ENCODE measurements at places on chromosomes 12 and 14.

DNA sequence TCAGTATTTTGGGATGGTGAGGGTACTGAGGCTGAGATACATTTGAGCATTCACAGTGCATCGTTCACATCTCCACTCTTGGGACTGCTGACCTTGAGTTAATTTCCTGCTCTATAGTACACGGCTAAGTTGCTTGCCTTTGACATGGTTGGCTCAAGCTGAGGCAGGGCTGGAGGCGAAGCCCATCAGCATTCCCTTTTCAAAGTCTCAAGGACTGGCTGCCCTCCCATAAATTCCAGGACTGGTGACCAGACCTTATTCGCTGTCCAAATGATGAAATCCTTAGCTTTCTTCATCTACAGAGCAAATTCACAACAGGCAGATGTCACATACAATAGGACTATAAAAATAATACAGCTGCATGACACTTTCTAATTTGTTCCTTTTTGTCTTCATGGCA is 85.9 kb downstream of the SSPN start:
- peaks cover 1% of the 10 kb centered on the region for H3K4me1 ChIP-seq
- H3K27me3 ChIP-seq, result peaks cover 6% of the 10 kb centered on the region
- no peak for DNase-seq
- no peak overlapping the region for H3K27ac ChIP-seq

DNA sequence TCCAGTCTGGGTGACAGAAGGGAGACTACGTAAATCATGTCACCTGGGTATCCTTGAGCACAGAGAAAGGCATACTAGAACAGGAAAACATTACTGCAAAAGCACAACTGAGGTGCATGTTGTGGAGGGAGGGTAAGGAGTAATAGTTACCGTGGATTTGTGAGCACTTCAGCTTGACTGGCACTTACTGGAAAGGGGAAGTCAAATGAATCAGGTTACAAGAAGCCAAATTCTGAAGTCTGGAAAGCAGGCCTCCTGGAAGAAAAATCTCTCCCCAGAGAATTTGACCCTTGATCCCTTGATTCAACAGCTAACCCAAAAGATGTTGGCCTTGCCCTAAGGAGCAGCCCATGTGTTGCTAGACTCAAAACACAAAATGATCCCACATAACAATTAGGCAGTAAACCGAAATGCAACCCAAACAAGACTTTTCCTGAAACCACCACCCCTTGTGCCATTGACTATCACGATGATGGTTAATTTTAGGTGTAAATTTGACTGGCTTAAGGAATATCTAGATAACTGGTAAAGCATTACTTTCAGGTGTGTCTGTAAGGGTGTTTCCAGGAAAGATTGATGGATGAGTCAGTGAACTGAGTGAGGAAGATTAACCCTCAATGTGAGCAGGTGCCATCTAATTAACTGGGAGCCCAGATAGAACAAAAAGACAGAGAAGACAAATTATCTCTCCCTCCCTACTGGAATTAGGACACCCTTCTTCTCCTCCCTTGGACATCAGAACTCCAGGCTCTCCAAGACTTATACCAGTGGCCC is 108.8 kb downstream of the SLC25A21 start:
- no peak overlapping the region for H3K27ac ChIP-seq
- H3K27me3 ChIP-seq, result no peaks in the 10 kb centered on the region
- no peak overlapping the region for H3K4me3 ChIP-seq
- no peak for DNase-seq
- H3K4me1 ChIP-seq, result no peaks in the 10 kb centered on the region

DNA sequence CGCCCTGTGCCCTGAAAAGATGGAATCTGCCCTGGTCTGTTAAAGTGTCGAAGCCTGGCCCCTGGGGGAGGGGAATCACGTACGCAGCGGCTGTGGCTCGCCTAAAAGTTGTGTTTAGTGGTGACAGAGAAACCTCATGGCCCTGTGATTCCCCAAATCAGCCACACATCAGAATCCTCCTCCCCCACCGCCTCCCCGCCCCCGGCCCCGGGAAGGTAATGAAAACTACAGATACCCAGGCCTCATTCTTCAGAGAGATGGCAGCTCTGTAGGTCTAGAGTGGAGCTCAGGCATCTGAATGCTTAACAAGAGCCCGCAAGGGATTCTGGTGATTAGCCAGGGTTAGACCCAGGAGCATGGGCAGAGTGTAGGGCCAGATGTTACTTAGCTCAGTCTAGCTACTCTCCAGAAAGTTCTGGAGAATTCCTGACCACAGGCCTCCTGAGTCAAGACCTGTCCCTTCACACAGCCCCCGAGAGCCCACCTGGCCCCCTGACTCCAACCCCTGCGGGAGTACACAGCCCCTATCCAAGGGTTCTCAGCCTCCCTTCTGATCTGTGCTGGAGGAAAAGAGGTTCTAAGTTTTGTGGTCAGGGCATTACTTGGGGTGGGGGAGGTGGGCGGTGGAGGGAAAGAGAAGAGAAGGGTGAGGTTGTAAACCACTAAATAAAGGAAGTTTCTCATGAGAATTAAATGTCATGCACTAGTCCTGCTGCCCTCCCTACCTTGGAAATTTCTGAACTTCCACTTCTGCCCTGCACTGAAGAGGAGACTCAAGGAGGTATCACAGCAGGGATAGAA is 114.8 kb downstream of the PLXNC1 start:
- H3K4me3 ChIP-seq, result peak overlapping the region; percentile 88
- DNase-seq, result peak; percentile 76
- H3K27me3 ChIP-seq, result no peaks in the 10 kb centered on the region

GRCh38 chr12:109608793-109609192 is 35.2 kb downstream of the MVK start:
- no peaks in the 10 kb centered on the region for H3K4me1 ChIP-seq
- H3K27ac ChIP-seq, result no peak overlapping the region
- H3K27me3 ChIP-seq, result peaks cover 33% of the 10 kb centered on the region
- DNase-seq, result no peak
- no peak overlapping the region for H3K4me3 ChIP-seq

- peak; percentile 29 for DNase-seq
- peak overlapping the region; percentile 35 for H3K4me3 ChIP-seq
- H3K36me3 ChIP-seq, result no peaks in the 10 kb centered on the region
- H3K27ac ChIP-seq, result no peak overlapping the region
- H3K4me1 ChIP-seq, result peaks cover 23% of the 10 kb centered on the region
These were observed 249.7 kb downstream of the SPTSSA start for GRCh38 chr14:34212172-34212929.

DNA sequence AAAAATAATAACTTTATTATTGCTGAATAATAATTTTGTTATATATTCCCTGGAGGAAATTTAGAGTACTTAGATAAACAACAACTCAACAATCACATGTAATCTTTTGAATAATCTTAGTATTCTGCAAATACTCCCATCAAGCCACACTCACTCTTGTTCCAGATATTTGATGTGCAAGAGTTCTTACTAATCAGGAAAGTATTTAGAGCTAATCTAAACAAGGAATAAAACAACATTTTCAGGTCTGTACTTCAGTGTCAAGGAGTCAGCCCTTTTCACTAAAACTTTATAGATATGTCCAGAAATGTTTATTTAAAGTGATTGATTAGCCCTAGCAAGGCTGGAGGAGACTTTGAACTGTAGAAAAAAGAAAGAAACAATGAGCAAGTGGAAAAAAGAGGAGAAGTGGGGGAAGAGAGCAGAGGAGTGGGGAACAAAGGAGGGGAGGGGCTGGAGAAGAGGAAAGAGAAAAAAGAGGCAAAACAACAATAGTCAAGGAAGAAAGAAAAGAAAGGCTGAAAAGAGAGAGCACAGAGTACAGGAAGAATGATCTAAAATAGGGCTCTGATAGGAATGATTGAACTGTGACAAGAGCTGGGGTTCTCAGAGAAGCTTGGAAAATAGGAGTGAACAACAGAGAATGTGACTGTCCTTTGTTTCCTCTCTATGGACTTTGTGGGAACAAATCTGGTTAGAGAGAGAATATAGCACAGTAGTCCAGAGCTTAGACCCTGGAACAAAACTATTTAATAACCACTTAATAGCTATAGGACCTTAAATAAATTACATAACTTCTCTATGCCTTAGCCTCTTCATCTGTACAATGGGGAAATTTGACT is 238.7 kb downstream of the AKAP6 start:
- peaks cover 11% of the 10 kb centered on the region for H3K4me1 ChIP-seq
- H3K4me3 ChIP-seq, result no peak overlapping the region
- no peaks in the 10 kb centered on the region for H3K36me3 ChIP-seq
- no peak for DNase-seq

GRCh38 chr12:111430433-111431353 is 25.0 kb downstream of the SH2B3 start:
- H3K27me3 ChIP-seq, result no peaks in the 10 kb centered on the region
- H3K36me3 ChIP-seq, result peaks cover 38% of the 10 kb centered on the region
- DNase-seq, result peak; percentile 83
- H3K27ac ChIP-seq, result peak overlapping the region; percentile 96
- H3K4me1 ChIP-seq, result peaks cover 86% of the 10 kb centered on the region

DNA sequence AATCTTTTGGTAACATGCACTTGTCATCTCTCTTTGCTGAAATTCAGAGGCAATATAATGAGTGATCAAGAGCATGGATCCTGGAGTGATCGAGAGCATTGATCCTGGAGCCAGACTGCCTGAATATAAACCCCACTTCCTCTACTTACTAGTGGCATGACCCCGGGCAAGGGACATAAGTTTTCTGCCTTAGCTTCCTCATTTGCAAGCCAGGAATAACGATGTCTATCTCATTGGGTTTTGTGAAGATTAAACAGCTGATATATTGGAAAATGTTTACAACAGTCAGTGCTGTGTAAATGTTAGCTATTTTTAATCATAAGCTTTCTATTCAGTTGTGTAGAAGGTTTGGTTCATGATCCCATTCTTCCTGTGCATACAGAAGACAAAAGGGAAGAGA is 2.4 kb upstream of the CSRNP2 start:
- H3K4me1 ChIP-seq, result peaks cover 33% of the 10 kb centered on the region
- H3K36me3 ChIP-seq, result peaks cover 16% of the 10 kb centered on the region
- H3K27ac ChIP-seq, result no peak overlapping the region

GRCh38 chr12:40152783-40153383 is 47.0 kb upstream of the SLC2A13 start:
- H3K36me3 ChIP-seq, result no peaks in the 10 kb centered on the region
- DNase-seq, result no peak
- no peak overlapping the region for H3K27ac ChIP-seq
- H3K4me3 ChIP-seq, result no peak overlapping the region

GRCh38 chr12:47612953-47613352 is 92.9 kb downstream of the RPAP3 start:
- H3K4me3 ChIP-seq, result no peak overlapping the region
- peaks cover 6% of the 10 kb centered on the region for H3K36me3 ChIP-seq
- no peak overlapping the region for H3K27ac ChIP-seq
- DNase-seq, result no peak

GRCh38 chr14:51564460-51564859 is 87.2 kb upstream of the FRMD6 start:
- no peaks in the 10 kb centered on the region for H3K36me3 ChIP-seq
- H3K27ac ChIP-seq, result no peak overlapping the region
- DNase-seq, result no peak
- H3K4me3 ChIP-seq, result no peak overlapping the region

DNA sequence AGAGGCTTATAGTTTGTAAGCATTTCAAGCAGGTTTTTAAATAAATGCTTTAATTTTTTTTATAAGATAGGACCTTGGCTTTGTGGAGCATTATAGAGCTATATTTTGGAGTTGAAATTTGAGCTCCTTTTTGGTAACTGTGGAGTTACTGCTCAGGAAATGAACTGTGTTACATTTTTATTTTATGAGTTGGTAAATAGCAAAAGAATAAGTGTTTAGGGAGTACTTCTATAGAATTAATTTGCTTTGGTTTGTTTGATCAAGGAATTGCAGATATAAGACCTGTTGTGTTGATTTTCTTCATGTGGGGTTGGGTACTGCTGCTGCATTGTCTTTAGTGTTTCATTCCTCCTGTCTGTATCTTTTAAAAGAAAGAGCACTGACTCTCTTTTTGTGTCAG is 3.5 kb downstream of the ATP2A2 start:
- peak overlapping the region; percentile 94 for H3K4me3 ChIP-seq
- H3K36me3 ChIP-seq, result peaks cover 63% of the 10 kb centered on the region
- peak overlapping the region; percentile 45 for H3K27ac ChIP-seq

GRCh38 chr12:40622246-40622838 is 69.9 kb upstream of the CNTN1 start:
- H3K27me3 ChIP-seq, result no peaks in the 10 kb centered on the region
- no peak for DNase-seq
- H3K27ac ChIP-seq, result no peak overlapping the region
- H3K4me3 ChIP-seq, result no peak overlapping the region
- H3K36me3 ChIP-seq, result no peaks in the 10 kb centered on the region

DNA sequence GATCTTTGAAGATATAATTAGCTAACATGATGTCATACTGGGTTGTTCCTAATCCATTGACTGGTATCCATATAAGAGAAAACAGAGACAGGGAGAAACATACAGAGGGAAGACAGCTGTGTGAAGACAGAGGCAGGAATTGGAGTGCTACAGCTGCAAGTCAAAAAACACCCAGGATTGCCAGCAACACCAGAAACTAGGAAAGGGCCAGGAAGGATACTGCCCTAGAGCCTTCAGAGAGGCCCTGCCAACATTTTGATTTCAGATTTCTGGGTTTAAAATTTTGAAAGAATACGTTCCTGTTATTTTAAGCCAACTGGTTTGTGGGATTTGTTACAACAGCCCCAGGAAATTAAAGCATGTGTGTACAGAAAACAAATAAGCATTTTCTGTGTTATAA is 473.7 kb upstream of the FLRT2 start:
- H3K36me3 ChIP-seq, result no peaks in the 10 kb centered on the region
- H3K27ac ChIP-seq, result no peak overlapping the region
- no peaks in the 10 kb centered on the region for H3K27me3 ChIP-seq

- DNase-seq, result no peak
- no peak overlapping the region for H3K4me3 ChIP-seq
- no peaks in the 10 kb centered on the region for H3K4me1 ChIP-seq
- H3K27me3 ChIP-seq, result no peaks in the 10 kb centered on the region
- H3K36me3 ChIP-seq, result no peaks in the 10 kb centered on the region
These were observed 28.9 kb upstream of the GARIN6 start for GRCh38 chr12:99618657-99619056.

DNA sequence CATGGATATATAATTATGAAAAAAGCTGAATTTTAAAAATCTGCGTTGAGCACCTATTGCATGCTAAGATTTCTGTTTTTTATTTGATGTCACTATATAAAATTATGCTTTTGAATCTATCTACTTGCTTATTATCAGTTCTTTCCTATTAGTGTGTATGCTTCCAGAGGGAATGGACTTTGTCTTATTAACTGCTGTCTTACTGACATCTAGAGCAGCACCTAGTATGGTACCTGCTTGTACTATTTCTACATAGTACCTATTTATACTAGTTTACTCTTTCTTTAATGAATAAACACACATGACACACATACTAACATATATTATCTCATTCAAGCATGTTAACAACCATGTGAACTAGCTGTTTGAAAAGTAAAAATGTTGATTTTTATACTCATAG is 38.6 kb upstream of the PIK3C2G start:
- no peak overlapping the region for H3K27ac ChIP-seq
- H3K27me3 ChIP-seq, result no peaks in the 10 kb centered on the region
- H3K36me3 ChIP-seq, result no peaks in the 10 kb centered on the region
- DNase-seq, result no peak
- no peak overlapping the region for H3K4me3 ChIP-seq

DNA sequence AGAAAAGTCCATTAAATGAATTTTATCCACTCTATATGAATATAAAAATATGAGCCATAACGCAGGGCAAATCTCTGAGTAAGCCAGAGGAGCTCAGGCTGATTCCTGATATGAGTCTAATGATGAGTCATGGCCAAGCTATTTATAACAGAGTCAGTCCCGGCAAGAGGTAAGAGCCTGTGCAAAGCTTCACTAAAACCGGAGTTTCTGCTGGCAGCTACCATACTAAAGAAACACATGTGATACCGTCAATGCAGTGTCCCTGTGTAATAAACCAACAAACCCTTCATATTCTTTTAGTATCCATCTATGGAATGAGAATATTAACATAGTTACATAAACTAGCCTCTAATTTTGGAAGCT is 319.4 kb downstream of the KCNC2 start:
- peaks cover 8% of the 10 kb centered on the region for H3K4me1 ChIP-seq
- no peak overlapping the region for H3K27ac ChIP-seq
- no peaks in the 10 kb centered on the region for H3K27me3 ChIP-seq
- no peak for DNase-seq
- H3K4me3 ChIP-seq, result no peak overlapping the region

Measured in T-helper 2 cell treated with Interferon-gamma antibody and Interleukin-4, amounts not matched to agents 5 μg/mL and 100 μg/mL, for 36 hours (primary cell).